H54 (cell line): ENCODE measurements at places on chromosomes 7 and 10.
A peak's percentile ranks its signal among the peaks of the same experiment; 100 is the strongest.

GRCh38 chr10:123331438-123331837 is 177.2 kb downstream of the BUB3 start:
- DNase-seq: no peak

DNA sequence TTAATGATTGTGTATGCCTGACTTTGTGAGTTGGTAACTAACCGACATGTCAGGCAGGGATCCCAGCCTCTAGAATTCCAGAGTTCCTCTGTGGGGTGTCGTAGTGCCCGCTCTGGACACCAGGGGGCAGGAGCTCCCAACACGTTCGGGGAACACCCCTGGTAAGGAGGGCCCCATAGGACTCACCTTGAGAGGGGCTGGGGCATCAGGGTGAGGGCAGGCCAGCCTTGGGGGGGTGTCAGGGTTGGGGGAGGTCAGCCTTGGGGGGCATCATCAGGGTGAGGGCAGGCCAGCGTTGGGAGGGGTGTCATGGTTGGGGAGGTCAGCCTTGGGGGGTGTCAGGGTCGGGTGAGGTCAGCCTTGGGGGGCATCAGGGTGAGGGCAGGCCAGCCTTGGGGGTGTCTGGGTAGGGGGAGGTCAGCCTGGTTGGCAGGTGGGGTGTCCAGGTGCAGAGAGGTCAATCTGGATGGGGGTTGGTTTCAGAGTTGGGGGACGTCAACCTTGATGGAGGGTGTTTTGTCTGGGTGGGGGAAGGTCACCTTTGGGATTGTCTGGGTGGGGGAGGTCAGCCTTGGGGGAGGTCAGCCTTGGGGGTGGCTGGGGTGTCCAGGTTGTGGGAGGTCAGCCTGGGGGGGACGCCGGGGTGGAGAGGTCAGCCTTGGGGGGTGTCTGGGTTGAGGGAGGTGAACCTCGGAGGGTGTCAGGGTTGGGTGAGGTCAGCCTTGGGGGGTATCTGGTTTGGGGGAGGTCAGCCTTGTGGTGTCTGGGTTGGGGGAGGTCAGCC is 45.6 kb upstream of the SUN1 start:
- peak; percentile 98 for DNase-seq

- no peak for DNase-seq
Observed at GRCh38 chr7:47579458-47579857, 2.5 kb downstream of the TNS3 start.

DNA sequence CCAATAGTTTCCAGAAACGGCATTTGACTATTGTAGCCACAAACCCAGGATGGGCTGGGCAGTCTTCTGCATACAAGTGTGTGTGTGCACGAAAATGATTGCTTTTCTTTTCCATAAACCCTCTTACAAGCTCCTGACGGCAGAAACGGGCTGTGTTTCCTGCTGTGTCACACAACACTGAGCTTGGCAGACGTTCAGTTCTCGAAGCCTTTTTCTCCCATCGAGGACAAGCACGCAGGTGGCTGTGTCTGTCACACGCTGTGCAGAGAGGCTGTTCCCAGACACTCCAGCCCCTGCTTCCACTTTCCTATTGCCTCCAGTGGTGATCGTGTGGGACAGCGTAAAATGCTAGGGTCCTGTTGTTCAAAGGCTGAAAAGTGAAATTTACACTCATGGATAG is 32.1 kb downstream of the RBAK start:
- no peak for DNase-seq

DNA sequence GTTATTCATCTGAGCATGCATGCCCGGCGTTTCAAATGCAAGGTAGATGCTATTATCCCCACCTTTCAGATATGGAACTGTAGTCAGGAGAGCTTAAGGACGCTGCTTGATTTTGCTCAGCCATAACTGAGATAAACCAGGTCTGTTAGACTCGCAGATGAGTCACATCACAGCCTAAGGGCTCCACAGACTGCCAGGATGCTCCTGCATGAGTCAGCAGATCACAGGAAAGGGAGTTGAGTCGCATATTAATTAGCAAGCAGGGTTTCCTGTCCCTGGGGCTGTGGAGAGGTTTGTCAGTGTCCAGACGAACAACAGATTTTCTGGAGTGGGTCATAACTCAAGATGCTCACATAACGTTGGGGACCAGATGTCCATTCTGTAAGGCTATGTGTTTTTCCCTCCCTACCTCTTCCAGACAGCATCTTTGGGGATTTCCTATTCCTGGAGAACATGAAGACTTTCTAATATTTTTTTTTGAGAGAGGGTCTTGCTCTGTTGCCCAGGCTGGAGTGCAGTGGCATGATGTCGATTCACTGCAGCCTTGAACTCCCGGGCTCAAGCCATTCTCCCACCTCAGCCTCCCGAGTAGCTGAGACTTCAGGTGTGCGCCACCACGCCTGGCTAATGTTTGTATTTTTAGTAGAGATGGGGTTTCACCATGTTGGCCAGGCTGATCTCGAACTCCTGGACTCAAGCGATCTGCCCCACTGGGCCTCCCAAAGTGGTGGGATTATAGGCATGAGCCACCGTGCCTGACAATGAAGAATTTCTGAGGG is 36.7 kb downstream of the PFKFB3 start:
- DNase-seq: peak; percentile 91

DNA sequence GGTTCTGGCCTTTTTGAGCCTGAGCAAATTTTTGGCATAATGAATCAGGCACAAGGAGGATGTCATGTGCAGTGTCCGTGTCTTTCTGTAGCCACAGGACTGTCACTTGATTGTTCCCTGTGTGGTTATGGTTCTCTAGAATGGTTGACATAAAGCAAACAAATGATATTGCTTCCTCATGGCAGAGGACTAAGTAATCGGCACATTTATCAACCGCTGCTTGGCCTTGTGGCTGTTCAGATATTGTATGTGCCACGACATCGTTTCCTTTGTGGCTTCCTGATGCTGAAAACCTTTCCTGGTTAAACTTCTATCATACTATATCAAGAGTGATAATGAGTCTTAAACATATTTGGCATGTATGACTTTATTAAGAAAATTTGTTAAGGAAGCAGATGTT is 598.8 kb downstream of the SUGCT start:
- DNase-seq: no peak

DNA sequence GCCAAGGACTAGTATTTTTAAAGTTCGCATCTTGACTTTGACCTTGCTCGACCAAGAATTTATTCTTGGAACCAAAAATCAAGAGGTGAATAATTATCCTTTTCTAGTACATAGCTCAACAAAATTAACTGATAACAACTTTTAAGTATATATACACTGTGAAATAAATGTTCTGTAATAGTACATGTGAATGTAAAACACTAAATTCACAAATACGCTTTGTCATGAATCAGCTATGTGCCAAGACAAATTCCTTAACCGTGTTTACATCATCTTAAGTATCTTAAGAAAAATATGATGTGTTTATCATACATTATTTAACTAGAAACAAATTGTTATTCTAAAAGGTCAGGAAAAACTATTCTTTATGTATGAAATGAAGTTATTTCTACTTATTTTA is 83.3 kb downstream of the CUL2 start:
- DNase-seq: no peak

DNA sequence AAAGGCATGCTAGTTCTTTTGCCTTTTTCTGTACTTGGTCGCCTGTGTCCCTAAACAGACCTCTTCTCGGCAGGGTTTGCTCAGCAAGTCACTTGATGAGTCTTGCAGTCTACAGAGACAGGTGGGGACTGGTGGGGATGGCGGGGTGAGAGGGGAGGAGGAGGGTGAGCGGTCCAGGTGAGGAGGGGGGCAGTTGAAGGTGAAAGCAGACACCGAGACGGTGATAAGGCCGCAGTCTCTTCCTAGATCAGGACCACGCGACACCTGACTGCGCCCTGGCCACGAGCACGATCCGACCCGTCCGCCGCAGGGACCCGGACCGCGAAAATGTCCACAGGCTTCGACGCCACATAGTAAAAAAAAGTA is 566 bp downstream of the ASNS start:
- DNase-seq: no peak

- DNase-seq: peak; percentile 74
Observed at GRCh38 chr10:112140110-112140970, 43.2 kb downstream of the GPAM start.

DNA sequence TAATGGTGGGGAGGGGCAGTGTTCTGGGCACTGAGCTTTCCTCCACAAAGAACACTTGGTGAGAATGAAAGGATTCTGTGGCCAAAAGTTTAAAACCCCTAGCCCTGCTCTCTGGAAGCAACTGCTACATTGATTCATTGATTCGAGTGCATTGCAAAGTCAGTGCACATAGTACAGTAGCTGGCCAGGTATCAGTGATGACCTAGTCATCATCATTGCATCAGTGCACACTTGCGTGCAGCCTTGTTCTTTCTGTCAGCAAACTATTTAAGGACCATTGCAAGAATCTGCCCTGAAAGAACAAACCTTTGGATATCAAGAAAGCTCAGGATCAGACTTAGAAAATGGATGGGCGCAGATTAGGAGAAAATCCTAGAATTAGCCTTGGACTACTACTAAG is 47.4 kb downstream of the CUL1 start:
- DNase-seq: no peak

DNA sequence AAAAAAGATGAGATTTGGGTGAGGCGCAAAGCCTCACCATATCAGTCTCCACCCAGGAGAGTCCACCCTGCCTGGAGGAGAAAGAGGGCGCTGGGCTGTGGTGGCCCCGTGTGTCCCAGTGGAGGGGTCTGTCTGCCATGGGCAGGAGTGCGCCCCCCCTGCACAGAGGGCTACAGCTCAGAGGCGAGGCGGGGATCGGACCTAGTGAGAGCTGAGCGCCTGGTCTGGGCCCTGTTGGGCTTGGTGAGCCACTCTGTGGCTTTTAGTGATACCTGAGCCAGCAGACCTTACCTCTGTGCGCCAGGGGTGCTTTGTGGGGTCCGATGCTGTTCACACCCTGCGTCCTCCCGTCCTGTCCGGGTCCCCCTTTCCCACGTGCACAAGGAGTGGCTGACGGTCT is 25.9 kb upstream of the GNA12 start:
- no peak for DNase-seq

DNA sequence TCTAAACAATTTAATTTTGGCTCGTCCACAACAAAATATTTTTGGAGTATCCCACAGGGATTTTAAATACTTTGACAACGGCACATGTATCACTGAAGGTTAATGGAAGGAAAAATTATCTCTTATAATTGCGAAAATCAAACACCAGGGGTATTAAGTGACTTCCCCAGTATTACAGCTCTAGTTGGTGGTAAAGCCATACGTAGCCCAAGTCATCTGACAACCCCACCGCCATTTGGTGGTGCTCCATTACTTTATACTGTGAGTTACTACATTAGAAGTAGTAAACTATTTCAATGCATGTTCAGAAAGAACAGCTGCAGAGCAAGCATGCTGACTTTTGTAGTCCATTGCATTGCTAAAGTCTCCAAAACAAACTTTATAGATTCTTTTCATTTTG is 179.7 kb downstream of the HGF start:
- DNase-seq: no peak

DNA sequence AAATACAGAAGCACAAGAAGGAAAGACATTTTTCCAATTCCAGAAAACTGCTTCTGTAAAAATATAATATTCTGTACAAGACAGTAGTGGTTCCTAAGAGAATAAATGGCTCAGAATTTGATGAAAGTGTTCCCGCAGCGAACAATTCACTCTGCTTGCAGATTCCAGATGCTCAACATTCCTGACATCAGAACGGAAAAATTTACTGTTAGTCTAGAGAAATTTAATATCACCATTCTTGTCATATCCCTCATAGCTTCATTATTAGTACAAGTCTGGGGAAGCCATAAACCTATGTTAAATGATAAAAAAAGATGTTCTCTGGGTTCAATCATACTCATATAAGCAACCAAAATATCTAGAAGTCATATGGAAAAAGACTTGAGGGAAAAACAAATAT is 83.6 kb downstream of the MPP7 start:
- no peak for DNase-seq

GRCh38 chr7:121002-121785 is 71.2 kb upstream of the FAM20C start:
- no peak for DNase-seq

GRCh38 chr10:17214971-17215781 is 12.9 kb upstream of the VIM start:
- no peak for DNase-seq

DNA sequence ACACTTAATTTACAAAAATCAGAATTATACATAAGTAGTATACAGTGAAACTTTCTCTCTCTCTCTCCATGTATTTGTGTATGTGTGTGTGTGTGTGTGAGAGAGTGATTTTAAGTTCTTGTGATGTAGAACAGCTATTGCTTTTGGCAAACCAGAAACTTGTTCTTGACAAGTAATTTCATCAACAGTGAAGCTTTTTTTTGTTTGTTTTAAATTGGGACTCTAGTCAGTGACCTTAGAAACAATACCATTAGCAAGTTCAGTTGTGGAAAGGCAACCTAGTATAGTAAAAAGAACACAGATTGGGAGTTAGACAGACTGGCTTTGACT is 319.1 kb downstream of the PTEN start:
- DNase-seq: no peak

DNA sequence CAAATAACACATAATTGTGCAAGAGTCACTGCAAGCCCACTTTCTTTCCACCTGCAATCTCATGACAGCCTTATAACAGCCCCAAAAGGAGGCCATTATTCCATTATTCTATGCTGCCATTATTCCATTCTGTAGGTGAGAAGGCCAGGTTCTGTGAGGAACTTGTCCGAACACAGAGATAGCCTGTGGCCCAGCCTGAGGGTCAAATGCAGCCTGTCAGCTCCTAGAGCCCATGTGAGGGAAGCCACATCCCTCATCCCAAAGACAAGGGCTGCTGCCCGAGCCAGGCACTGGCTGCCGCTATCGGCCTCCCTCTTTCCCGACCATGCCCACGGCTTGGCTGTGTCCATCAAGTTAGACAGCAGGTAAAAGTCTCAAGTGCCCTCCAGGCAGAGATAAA is 24.1 kb upstream of the C10orf71 start:
- no peak for DNase-seq

DNA sequence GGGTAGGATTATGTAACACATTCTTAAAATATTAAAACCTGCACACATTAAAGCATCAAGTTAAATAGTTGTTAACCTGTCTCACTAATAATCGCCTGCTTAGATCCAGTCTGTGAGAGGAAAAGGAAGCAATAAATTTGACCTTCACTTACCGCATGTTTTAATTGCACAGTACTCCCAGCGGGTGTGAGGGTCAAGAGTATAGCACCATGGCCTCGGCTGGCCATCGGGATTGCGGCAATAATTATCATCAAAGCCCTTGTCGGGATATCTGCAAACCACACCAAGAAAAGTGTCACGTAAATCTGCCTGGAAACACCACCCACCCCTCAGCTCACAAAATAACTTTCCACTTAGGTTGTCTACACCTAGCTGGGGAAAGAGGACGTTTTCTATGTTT is 26.6 kb downstream of the HGF start:
- no peak for DNase-seq

DNA sequence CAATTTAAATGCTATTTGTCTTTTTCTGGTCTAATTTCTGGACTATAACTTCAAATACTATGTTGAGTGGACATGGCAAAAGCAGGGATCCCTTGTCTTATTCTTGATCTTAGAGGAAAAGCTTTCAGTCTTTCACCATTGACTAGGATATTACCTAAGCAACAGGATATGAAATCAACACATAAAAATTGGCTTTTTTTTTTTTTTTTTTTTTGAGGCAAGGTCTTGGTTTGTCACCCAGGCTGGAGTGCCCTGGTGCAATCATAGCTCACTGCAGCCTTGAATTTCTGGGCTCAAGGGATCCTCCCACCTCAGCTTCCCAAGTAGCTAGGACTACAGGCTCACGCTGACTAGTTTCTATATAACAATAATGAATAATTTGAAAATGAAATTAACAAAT is 90.8 kb downstream of the JMJD1C start:
- no peak for DNase-seq

GRCh38 chr7:25770235-25770634 is 381.8 kb upstream of the NFE2L3 start:
- DNase-seq: no peak
